ENCODE measurements at places on chromosomes 5 and 9.

- DNase-seq = no peak
Observed at GRCh38 chr5:134543820-134544614, 18.5 kb downstream of the JADE2 start.

DNA sequence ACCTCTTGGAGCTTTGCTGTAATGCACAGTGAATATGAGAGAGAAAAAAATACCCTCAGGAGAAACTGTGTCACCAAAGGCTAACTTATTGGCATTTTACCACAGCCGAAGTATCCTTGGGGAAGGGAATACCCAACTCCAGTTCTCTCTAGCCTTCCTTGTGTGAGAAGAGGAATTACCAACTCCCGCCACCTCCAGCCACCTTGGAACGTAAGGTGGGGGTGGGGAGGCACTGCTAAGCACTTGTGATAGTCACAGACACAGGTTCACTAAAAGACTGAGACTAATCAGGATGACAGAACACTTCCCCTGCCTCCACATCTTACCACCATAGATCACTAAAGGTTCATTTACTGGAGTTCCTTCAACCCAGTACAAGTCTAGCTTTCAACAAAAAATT lies 102.0 kb upstream of the ADAMTS19 start:
- DNase-seq = no peak

DNA sequence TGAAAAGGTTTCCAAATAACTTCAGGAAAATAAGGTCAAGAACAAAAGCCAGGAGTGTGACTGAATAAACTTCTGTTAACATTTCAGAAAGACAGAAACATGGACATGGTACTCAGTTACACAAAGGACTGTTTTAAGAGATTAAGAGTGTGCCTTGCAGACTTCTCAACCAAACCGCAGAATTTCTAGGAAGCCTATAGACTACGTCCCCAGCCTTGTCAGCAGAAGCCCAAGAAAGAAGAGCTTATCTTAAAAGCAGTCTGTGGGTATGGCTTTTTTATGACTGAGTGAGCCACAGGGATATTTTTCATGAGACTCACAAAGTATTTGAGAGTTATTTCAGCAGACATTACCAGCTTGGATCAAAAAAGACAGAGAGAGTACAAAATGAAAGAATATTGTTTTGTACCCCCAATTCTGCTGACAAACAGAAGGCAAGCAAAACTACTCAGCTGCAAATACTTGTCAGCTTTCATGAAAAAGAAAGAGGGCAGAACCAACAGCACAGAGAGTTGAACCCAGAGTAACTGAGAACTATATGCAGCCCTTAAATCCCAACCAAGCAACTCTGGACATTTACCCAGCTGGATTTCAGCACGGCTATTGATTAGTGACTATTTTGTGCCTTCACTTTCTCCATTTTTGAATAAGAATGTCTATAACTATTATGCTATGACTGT lies 711.0 kb upstream of the CTNND2 start:
- DNase-seq = no peak

GRCh38 chr5:93070938-93071337 lies 510.1 kb downstream of the NR2F1-AS1 start:
- no peak for DNase-seq

- no peak for DNase-seq
Observed at GRCh38 chr9:127508901-127509260, 57.6 kb downstream of the LRSAM1 start.

DNA sequence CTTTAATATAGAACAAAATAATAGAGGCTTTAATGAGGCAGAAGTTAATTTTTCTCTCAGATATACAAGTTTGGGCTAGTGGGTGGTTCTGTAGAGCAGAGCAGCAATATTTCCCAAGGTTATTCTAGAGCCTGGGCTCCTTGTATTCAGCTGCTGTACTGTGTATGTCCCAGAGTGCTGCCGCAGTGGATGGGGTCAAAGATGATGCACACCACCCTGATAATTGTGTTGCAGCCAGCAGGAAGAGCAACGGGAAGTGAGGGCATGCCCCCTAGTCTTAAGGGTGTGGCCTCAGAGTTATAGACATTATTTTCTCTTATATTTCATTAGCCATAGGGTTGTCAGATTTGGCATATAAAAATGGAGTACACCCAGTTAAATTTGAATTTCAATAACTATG lies 23.9 kb upstream of the KIF4B start:
- DNase-seq = no peak

DNA sequence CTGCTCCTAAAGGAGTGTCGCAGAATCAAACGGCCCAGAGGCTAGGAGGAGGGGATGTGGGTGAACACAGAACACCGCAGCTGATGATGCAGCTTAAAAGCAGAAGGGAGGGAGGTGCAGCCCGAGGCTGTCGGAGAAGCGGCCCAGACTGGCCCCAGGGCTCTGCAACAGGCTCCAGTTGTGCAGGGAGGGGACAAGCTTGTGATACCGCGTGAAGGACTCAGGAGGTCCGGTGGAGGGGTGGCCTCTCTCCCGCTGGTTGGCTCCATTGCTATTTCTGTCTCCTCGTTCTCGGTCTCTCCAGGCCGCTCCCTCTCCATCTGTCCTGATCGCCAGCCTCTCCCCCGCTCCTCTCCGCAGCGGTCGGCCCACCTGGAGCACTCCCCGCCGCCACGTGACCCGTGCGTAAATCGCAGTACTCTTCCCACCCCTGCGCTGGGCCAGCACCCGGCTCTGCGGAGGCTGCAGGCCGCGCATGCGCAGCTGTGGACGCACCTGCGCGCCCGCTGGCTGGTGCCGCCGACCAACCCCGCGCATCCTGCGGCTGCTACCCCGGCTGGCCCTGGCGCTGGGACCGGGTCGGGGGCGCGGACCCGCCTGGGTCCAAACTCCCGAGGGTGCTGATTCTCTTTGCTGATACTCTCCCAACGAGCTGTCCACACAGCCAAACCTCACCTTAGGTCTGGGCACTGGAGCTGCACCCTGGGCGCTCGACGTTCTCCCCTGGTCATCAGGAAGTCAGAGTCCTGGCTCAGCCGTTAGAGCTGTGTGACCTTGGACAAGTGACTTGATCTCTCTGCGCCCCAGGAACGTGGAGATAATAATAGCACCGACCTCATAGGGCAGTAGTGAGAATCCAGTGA lies 3.7 kb upstream of the STXBP1 start:
- DNase-seq = peak; percentile 80

GRCh38 chr5:127650022-127650421 lies 1.1 kb downstream of the CTXN3 start:
- DNase-seq = no peak

GRCh38 chr5:9888501-9888901 lies 258.4 kb upstream of the TAS2R1 start:
- DNase-seq = no peak

GRCh38 chr9:124574534-124575375 lies 67.6 kb upstream of the NR5A1 start:
- no peak for DNase-seq

- no peak for DNase-seq
Observed at GRCh38 chr5:157540707-157541446, 34.7 kb downstream of the ADAM19 start.

DNA sequence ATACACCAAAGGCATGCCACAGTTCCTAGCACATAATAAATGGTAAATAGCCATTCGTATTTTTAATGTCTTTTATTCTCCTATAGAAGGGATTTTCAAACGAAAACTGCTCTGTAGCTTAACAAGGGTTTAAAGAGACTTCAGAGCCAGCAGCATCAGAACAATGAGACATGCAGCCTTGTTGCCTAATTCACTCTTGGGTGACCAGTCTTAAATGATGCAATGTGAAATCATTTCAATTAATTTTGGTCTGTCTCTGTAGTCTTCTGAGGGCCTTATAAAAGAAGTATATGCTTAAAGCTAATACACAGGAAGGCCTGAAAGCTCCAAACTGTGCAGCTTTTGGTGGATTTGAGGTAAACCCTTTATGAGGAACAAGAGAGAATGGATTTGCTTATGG lies 888.8 kb upstream of the WWC1 start:
- DNase-seq = no peak

DNA sequence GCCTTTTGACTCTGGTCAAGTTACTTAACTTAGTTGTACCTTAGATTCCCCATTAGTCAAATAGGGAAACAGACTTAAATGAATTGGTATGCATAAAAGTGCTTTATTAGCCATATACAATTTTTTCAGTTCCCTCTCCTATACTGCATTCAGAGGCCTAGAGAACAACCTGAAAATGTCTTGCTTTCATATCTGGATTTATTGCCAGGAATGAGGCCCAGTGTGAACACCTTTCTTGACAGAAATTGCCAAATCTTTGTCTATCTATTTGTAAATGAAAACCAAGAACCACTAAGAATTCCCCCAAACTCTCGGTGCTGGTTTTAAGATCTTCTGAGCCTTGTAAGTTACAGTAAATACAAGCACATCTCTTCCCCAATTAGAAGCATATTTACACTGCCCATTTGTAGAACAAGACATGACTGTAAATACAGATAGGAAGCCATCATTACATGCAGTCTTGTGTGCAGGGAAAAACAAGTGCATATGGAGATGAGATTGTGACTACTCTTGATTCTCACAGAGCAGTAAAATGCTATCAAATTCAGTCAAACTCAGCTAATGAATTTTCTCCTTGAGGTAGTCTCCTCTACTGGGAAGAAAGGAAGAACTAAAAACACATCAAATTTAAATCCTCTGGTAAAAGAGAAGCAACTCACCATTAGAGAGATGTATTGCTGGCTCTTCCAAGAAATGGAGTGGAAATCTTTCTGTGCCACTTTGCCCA lies 5.2 kb upstream of the FAM13B start:
- DNase-seq = no peak
